Thymus (tissue), 14 donors: ENCODE measurements at places on chromosomes 2 and 18. TPM values are rescaled to one million over a fixed set of nuclear protein-coding genes. Genes with fewer than 3 reads are reported as not detected.

The POTEI gene
- total RNA-seq, result 0.14 TPM

The PAIP2B gene
- 3.0 TPM for total RNA-seq

The NFATC1 gene
- total RNA-seq, result 5.4 TPM

The CD8A gene
- 181 TPM for total RNA-seq

The KCNF1 gene
- total RNA-seq, result 0.57 TPM

The IL1R1 gene
- total RNA-seq, result 5.2 TPM

DNA sequence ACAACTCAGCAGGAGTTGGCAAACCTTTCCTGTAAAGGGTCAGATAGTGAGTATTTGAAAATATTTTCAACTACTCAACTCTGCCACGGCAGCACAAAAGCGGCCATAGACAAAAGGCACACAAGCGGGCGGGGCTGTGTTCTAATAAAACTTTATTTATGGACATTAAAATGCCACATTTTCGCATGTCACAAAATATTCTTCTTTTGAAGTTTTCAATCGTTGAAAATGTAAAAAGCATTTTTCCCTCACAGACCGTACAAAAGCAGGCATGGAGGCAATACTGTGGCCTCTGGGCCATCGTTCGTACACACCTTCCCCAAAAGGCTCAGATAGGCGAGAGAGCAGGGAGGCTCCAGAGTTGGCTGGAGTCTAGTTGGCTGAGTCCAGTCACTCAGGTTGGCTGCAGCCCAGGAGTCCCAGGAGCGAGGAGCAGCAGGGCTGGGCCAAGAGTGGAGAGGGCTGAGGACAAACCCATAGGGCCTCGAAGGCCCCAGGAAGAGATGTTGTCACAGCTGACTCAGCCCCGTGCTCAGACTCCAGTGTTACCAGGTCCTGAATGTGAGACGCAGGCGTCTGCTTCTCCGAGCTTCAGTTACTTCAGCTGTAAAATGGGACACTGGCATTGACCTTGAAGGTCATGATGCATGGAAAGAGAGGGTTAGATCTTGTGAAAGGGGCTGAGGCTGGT is 42.5 kb downstream of the SDC1 start:
- H3K27me3 ChIP-seq, result no peaks in the 10 kb centered on the region
- H3K27ac ChIP-seq, result no peak overlapping the region
- no peaks in the 10 kb centered on the region for H3K36me3 ChIP-seq

- H3K36me3 ChIP-seq, result no peaks in the 10 kb centered on the region
- H3K4me1 ChIP-seq, result no peaks in the 10 kb centered on the region
- no peak for DNase-seq
- no peak overlapping the region for H3K27ac ChIP-seq
- H3K27me3 ChIP-seq, result no peaks in the 10 kb centered on the region
Measured at GRCh38 chr2:48247206-48247605, 282.7 kb upstream of the STON1 start.

GRCh38 chr2:147663962-147664361 is 180.9 kb upstream of the ACVR2A start:
- no peaks in the 10 kb centered on the region for H3K27me3 ChIP-seq
- DNase-seq, result no peak
- H3K4me3 ChIP-seq, result no peak overlapping the region

DNA sequence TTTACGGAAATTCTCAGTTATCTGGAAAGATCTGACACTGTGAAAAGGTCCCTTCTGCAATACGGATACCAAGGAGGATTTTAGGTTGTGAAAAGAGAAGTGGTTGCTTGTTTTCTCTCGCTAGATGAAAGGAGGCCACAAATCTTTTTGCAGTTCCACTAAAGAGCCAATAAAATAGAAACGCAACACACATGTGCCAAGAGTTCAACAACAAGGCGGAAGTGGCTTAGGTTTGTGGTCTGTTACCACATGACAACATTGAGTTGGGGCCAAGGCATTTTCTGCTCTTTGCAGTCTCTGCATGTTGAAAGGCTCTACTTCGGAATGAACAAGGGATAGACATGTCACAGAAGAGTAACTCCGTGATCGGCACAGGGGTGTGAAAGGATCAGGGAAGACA is 115.7 kb upstream of the OSR1 start:
- H3K27ac ChIP-seq, result no peak overlapping the region
- no peaks in the 10 kb centered on the region for H3K36me3 ChIP-seq
- peak; percentile 12 for DNase-seq
- no peak overlapping the region for H3K4me3 ChIP-seq
- peaks cover 18% of the 10 kb centered on the region for H3K27me3 ChIP-seq

DNA sequence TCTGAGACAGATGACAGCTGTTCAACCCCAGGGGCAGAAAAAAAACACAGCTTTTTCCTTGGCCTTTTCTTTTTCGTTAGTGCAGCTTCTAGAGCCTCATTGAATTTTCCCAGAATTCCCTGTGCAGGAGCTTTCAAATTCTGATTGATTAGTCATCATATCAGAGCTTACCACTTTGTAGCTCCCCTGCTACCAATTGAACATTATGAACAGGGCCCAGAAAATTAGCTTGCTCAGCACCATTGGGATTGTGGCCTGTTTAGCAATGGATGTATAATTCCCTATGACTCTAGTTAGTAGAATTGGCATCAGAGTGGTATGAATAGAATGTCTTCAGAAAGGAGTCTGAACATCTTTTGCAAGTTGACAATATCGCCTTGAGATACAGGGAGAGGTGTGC is 631.1 kb downstream of the DCC start:
- no peak for DNase-seq
- no peak overlapping the region for H3K4me3 ChIP-seq
- H3K36me3 ChIP-seq, result no peaks in the 10 kb centered on the region

DNA sequence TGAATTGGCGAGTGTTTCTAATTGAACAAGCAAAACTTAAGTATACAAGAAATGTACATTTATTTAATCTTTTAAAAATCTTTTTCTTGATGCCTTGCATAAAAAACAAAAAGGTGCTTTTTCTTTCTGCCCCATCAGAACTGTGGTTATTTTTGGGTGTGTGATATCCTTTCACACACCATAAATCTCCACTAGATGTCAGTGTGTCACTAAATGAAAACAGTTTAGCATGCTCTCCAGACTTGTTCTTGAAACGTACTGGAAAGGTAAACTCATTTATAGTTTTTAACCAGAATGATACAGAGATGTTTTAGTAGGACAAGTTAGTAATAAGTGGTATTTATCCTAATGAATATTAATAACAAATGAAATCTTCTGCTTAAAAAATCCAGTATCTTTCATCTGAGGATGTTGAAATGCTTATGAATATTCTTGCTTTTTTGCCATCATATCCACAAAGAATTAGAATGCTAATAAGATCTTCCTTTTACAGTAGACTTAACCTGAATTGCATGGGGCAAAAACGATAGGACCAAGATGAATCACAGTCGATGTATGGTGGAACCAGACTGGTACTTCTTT is 96.8 kb downstream of the UBE2E3 start:
- H3K27me3 ChIP-seq, result no peaks in the 10 kb centered on the region
- no peaks in the 10 kb centered on the region for H3K36me3 ChIP-seq
- H3K27ac ChIP-seq, result no peak overlapping the region
- DNase-seq, result peak; percentile 61
- no peak overlapping the region for H3K4me3 ChIP-seq

DNA sequence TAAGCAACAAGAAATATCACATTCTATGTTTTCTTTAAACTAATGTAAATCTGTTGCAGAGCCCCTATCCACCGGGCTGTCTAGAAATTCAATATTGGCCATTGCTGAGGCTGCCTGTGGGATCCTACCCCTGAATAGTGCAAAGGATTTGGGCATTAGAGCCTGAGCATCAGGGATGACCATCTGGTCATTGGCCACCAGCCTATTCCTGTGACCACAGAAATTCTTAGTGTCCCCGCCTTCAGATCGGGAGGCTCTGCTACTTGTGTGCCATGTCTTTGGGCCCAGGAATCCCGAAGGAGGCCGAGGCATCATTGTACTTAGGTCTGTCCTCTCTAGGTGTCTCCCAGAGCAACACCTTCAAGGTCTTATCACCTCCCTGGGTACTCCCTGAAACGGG is 73.8 kb downstream of the HRH4 start:
- H3K27ac ChIP-seq, result no peak overlapping the region
- H3K27me3 ChIP-seq, result no peaks in the 10 kb centered on the region
- H3K4me1 ChIP-seq, result peaks cover 2% of the 10 kb centered on the region
- DNase-seq, result no peak

- no peaks in the 10 kb centered on the region for H3K4me1 ChIP-seq
- H3K27ac ChIP-seq, result no peak overlapping the region
- H3K4me3 ChIP-seq, result no peak overlapping the region
Measured at GRCh38 chr2:240302933-240303595, 132.4 kb upstream of the GPC1 start.

- no peaks in the 10 kb centered on the region for H3K36me3 ChIP-seq
- H3K4me1 ChIP-seq, result no peaks in the 10 kb centered on the region
- DNase-seq, result no peak
- no peak overlapping the region for H3K27ac ChIP-seq
- no peaks in the 10 kb centered on the region for H3K27me3 ChIP-seq
Measured at GRCh38 chr18:41936471-41937134, 18.4 kb upstream of the PIK3C3 start.

- H3K4me1 ChIP-seq, result no peaks in the 10 kb centered on the region
- H3K27ac ChIP-seq, result no peak overlapping the region
- no peak for DNase-seq
- H3K27me3 ChIP-seq, result no peaks in the 10 kb centered on the region
Measured at GRCh38 chr2:200350850-200351285, 44.4 kb downstream of the SPATS2L start.

DNA sequence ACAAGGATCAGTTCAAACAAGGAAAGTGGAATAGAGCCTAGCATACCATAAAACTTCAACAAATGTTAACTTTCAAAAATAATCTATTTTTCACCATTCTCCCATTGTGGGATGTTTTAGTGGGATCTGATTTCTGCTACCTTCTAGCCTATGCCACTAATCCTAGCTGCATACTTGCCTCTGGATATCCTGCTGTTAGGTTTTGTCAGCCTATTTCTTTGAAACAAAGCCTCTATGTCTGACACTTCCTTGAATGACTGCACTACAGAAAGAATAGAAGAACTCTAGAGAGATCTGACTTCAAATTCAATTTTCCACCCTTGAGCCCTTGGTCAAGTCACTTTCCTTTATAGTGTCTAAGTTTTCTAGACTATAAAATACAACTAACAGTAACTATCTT is 291.5 kb downstream of the PTH2R start:
- no peak overlapping the region for H3K27ac ChIP-seq
- H3K4me3 ChIP-seq, result no peak overlapping the region
- no peaks in the 10 kb centered on the region for H3K27me3 ChIP-seq
- no peak for DNase-seq
- no peaks in the 10 kb centered on the region for H3K36me3 ChIP-seq

DNA sequence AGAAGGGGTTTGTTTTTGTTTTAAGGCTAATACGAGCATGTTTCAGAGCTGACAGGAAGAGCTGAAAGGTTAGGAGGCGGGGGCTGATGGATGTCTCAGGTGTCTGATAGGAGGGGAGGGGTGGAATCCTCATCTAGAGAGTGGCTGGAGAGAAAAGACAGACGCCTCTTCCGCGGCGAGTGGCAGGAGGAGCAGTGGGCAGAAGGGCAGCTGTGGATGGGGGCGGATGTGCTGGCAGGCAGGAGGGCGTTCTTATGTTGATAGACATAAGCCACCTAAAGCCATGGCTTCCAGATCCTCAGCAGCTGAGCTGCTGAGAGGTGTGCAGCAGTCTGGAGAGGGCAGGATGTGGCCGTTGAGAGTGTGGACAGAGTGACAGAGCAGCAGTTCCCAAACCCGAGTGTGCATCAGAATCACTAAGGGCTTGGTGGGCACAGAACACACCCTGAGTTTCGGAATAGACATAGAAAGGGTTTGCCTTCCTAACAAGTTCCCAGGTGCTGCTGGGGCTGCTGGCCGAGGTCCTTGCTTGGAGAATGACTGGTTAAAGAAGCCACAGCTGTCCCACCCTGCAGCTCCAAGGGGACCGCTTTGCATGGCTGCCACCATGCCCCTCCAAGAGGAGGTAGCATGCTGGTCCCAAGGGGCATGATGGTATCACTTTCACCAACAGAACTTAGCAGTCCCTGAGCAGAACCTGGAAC is 3.0 kb upstream of the ITM2C start:
- no peak overlapping the region for H3K27ac ChIP-seq
- H3K4me1 ChIP-seq, result peaks cover 38% of the 10 kb centered on the region
- DNase-seq, result no peak
- H3K4me3 ChIP-seq, result no peak overlapping the region
- no peaks in the 10 kb centered on the region for H3K36me3 ChIP-seq
